ENCODE measurements at places on chromosomes 4 and X.

GRCh38 chrX:31499109-31499508 is 427.3 kb upstream of the FTHL17 start:
- peak; percentile 4 for DNase-seq

DNA sequence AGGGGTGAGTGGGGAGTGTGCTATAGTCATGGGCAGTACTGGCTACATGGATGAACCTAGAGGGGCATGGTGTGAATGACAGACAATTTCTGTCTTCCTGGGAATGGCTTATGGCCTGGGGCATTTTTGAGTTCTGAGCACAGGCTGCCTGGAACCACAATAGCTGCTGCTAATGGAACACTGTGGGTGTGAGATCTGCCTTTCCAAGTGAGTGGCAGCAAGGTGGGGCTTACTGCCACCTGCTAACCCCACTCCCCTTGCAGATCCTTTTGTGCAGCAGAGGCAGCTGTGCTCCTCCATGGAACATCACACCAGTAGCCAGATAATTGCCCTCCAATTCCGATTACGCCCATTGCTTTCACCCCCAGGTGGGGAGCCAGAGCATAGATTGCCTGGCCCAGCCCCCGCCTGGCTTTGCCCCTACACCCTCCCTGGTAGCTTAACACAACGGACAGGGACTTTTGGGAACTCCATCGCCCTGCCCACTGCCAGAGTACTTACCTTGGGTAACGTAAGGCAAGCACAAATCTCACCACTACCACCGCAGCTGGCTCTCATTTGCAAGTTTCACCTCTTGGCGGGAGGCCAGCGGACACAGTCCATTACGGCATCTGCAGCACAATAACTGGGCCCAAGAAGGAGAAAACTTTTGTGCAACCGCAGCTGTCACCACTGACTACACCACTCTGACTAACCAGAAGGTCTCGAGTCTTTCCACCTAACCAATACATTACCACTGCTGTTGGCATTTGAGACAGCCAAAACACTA is 421.2 kb upstream of the NWD2 start:
- DNase-seq = no peak

DNA sequence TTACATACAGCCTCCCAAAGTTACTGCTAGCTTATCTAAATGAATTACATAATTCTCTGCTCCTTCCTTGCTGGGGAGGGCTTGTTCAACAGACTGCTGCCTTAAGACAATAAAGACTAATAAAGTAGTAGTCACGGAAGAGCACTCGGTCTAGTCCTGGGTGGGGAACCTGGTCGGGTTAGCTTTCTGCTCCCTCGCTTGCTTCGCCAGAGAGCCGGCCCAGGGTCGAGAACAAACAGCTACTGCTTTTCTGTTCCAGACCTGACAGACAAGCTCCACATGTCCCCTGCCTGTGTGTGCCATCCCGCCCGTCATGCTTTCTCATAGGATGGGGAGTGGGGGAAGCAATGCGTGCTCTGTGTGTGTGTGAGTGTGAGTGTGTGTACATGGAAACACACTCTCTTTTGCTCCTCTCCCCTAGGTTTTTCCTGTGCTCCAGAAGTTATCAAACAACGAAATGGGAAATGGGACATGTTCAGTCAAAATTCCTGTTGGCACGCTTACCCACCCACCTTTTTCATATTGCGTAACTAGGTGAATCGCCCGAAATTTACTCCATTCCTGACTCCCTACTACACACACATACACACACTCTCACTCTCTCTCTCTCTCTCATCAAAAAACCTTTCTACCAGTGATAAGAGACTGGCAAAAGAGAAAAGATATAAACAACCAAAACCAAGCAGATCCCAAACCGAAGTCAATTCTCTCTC is 1.3 kb downstream of the NPY1R start:
- DNase-seq = no peak

- DNase-seq = no peak
These were observed 10.6 kb upstream of the XKRX start for GRCh38 chrX:100939333-100939732.

DNA sequence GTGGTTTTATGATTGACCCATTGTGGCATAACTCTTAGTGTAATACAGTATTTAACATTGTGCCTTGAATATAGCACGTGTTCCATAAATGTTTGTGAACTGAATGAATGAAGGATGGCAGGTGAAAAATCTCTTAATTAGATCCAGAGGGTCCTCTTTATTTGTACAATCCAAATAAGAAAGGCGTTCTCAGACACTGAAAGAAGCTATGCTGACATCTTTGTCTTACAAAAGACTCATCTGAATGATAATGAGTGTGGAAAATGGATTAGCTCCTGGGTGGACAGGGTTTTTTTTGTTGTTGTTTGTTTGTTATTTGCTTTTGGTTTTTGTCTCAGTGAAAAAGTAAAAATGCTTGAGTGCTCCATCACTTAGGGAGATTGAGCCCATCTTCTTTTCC is 62.7 kb downstream of the NEUROG2 start:
- no peak for DNase-seq

DNA sequence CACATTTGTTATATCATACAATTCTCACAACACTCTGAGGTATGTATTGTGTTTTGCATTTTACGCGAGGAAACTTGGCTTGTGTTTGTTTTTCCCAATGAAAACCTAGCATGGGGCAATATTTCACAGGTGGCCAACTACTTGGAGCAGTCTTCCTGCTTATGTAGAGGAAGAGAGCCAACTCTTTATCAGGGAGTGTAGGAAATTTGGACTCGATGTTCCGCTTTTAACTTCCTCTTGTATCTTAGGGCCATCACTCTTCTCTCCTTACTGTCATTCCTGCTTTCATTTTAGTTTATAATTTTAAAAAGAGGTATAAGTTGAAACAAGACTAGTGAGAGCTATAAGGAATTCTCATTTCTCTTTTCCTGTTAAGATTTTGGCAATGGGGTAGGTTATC is 107.7 kb upstream of the RPS6KA3 start:
- DNase-seq = no peak

DNA sequence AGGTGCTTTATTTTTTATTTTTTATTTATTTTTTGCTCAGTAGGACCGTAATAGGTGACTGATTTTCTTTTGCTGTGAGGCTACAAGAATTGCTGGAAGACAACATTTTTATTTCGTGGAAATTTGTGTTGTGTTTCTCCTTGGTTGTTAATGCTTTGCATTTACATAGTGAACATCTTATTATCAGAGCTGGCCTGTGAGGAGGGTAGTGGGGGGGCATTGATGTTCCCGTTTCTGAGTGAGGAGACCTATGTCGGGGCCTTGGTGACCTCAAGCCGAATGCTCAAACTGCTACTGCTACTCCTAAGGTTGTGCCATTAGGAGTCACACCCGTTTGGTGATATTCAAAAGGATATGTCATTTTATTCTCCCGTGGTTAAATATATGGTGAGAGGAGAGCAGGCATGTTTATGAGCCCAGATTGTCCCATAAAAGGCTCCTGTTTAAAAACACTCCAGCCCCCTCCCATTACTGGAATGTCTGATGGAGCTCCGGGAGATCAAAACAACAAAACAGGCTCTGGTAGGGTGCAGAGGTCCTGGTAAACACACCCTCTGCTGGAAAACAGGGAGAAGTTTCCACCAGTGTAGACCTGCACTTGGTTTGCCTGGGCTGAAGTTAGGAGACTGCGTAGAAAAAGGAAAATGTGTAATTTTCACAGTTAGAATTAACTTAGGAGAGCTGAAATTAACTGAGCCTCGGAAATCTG is 5.6 kb downstream of the PDGFRA start:
- peak; percentile 42 for DNase-seq

- no peak for DNase-seq
These were observed 71.3 kb upstream of the LHFPL1 start for GRCh38 chrX:112751076-112751475.

DNA sequence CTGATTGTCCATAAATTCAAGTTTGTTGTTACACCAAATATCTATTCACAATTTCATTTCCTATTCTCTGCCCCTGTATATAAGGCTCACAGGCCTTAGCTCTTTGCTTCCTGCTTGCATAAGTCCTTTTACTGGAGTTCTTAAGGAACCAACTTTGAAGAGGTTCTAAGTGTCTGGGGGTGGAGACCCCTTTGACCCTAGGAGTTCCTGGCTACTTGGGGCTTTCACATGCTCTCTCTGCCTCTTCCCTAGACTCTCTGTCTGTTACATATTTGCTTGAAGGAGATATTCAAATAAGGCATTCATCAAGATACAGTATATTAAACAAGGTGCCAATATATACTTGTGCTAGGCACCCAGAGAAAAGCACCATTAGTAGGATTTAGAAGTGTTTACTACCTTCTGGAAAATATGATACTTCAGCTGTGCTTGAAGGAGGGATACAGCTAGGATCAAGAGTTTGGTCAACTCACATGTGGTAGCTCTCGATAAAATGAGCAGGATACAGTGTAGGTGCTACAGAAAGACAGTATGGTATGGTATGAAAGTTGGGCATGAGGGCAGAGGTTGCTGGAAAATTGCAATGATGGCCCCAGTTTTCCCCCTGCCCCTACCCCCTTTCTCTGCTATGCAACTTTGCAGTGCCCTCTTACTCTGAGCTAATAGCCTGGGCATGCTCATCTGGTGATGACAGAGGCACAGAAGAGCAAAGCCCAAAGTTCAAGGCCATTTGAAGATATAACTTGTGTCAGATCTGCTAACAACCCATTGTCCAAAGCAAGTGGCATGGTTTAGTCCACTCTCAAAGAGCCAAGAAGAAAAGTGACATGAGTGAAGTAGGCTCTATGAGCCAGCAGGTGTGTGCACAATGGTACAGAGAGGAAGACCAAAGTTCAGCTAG is 107.6 kb upstream of the CPEB2 start:
- DNase-seq = no peak

- no peak for DNase-seq
These were observed 1.1 kb upstream of the ATOH1 start for GRCh38 chr4:93827272-93827947.

GRCh38 chrX:1412551-1413161 is 20.7 kb upstream of the SLC25A6 start:
- DNase-seq = no peak

GRCh38 chr4:54986095-54986846 is 139.1 kb downstream of the KDR start:
- DNase-seq = no peak

DNA sequence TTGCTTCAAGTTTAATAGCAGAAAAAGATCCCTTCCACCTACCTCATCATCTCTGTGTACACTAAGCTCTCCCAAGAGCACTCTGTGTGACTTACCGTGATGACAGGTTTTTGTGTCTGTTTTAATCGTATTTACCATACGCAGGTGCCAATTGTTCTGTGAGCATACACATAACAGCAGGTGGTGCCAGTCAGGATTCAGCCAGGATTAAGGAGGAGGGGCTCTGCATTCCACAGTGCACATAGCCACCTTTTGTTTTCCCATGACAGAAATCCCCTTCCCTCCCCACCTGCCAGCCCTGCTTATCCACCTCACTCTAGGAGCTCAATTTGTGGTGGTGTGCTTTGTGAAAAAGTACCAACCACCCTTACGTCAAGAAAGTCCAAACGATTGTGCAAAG is 14.8 kb downstream of the ANK2 start:
- DNase-seq = no peak

DNA sequence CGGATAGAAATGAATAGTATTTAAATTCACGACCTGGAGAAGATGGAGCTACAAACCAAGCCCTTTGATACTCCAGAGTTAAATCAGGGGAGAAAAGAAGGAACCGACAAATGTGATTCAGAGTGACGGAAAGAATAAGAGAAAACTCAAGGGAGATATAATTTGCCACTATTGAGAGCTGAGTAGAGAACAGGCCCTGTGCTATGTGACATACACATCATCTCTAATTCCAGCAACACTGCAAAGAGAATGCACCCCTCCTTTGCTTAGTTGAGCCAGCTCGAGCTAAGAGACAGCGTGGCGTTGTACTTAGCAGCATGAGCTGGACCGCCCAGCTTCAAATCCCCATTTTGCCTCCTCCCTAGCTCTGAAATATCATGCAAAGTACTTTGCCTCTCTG is 266.4 kb upstream of the TENM3 start:
- no peak for DNase-seq

- DNase-seq = no peak
These were observed 100.1 kb upstream of the ARHGEF9 start for GRCh38 chrX:63884821-63885790.

- DNase-seq = peak; percentile 60
These were observed 8.6 kb downstream of the APEX2 start for GRCh38 chrX:55008571-55009358.

GRCh38 chr4:42641656-42642055 is 15.2 kb downstream of the ATP8A1 start:
- DNase-seq = no peak

DNA sequence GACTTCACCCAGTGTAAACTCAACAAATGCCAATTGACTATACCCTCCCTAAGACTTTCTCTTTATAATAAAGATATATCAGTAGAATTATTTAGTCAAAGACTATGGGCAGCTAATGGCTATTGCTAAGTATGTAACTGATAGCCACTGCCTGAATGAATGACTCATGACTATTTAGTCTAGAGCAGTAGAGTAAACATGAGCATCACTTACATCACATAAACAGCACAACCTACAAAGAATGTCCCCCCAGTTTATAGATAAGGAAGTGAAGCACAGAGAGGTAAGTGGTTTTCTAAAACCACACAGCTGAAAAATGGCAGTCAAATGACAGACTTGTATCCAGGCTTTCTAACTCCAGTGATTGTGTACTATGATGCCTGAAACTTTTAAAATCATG is 507.0 kb downstream of the PPARGC1A start:
- DNase-seq = no peak

GRCh38 chr4:19063662-19064061 is 1042.1 kb upstream of the LCORL start:
- DNase-seq = no peak

DNA sequence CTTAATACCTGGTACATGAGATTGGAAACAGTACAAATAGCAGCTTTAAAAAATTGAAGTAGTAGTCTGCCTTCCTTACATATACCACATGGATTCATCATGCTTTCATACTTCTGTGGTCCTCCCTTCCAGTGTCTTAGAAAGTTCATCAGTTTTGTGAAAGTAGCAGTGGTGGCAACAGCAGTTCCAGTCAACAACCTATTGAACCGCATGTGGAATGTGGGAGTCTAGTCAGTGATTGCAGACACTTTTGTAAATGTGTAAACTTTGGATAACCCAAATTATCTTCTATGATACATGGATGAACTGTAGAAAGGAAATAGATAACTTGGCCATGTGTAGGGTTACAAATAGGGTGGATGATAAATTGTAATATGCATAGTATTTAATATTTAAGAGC is 34.1 kb downstream of the FNIP2 start:
- DNase-seq = no peak

- no peak for DNase-seq
These were observed 762.0 kb upstream of the MAGEB2 start for GRCh38 chrX:29453333-29453732.

DNA sequence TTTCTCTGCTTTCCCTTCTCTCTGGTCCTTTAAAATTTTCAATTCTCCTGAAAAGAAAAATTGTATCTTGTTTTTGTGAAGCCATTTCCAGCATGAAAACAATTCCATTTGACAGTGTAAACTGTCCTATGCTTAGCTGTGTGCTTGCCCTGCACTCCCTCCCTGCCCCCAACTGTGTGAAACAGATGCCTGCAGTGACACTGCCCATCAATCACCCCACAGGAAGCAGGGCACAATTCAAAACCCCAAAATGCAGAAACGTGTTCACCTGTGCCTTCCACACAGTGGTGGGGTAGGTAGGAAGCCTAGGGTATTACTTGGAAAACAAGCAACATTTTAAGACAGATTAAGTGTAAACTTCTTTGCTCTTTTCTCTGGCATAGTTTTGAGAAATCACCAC is 6.2 kb upstream of the FHDC1 start:
- DNase-seq = no peak
